ENCODE measurements at places on chromosomes 2 and 18.

DNA sequence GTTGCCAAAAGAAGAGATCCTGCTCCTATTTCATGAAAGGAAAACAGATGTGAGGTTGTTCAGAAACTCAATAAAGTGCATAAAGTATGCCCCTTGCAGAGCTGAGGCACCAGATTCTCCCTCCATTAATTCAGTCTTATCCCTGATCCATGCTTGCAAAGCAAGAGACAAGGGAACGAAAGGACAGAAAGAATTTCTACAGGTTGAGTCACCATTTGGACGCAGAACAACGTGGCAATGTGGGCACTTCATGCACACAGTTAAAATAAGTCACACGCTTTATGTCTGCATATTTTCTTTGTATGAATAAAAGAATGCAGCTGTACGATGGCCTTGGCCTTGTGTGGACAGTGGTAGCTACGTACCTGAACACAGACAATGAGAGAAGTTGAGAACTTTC lies 321.7 kb upstream of the REV1 start:
- H3K27me3 ChIP-seq = no peaks in the 10 kb centered on the region
- no peak for DNase-seq
- H3K36me3 ChIP-seq = no peaks in the 10 kb centered on the region
- no peak overlapping the region for H3K4me3 ChIP-seq
- no peak overlapping the region for H3K27ac ChIP-seq

DNA sequence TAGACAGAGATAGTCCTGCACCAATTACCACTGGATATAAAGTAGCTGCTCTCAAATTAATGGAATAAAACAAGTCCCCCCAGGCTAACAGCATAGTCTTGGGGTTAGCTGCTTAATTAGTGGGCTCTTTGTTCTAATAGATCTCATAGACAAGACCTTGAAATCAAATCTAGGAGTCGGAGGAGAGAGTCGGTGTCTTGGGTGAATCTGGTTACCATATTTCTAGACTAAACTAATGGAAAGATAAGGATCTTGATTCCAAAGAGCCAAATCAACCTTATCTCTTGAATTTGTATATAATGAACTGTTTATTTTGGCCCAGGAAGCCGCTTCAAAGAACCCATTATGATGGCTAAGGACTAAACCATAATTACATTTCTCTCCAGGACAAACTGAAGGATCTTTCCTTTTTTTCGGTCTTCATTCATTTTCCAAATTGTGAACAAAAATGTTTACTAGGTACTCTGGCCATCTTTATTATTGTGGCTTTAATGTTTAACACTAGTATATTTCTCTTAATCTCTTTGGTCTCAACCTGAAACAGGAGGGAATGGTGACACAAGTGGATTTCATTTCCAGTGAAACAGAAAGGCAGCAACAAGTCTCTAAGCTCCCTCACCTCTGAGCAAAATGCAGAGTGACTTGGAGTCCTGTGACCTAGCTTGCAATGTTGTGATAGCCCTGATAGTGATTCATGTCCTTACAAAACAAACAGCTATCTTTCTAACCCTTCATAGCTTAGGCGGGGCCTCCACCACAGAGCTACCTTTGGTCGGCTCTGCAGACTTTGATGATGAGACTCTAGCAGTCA lies 137.9 kb upstream of the PARD3B start:
- no peak overlapping the region for H3K27ac ChIP-seq
- H3K4me3 ChIP-seq = no peak overlapping the region
- no peaks in the 10 kb centered on the region for H3K27me3 ChIP-seq
- H3K36me3 ChIP-seq = no peaks in the 10 kb centered on the region

DNA sequence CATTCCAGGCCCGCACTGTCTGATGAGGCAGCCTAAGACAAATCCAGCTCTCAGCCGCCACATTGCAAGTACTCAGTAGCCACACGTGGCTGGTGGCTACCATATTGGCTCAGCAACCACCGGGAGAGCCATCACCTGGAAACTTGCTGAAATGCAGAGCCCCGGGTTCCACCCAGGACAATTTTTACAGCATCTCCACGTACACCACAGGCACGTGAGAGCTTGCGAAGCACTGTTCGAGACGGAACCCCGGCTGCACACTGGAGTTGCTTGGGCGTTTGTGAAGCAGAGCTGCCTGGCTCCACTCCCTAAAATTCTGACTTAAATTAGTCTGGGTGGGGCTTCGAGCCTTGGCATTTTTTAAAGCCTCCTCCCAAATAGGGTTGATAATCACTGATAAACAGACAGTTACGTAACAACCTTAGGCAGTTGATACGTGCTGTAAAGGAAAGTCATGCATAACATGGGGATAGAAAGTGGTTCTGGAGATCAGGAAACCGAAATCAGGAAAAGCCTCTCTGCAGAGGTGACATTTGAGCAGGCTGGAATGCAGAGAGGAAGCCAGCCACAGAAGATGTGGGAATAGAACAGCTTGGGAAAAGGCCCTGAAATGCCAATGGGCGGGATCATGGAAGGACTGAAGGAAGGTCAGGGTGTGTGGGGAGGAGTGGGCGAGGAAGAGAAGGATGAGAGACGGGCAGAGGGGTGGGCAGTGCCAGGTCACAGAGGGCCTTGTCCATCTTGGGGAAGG lies 6.2 kb downstream of the ASAP2 start:
- no peaks in the 10 kb centered on the region for H3K36me3 ChIP-seq
- H3K27ac ChIP-seq = peak overlapping the region; percentile 60
- H3K27me3 ChIP-seq = no peaks in the 10 kb centered on the region

DNA sequence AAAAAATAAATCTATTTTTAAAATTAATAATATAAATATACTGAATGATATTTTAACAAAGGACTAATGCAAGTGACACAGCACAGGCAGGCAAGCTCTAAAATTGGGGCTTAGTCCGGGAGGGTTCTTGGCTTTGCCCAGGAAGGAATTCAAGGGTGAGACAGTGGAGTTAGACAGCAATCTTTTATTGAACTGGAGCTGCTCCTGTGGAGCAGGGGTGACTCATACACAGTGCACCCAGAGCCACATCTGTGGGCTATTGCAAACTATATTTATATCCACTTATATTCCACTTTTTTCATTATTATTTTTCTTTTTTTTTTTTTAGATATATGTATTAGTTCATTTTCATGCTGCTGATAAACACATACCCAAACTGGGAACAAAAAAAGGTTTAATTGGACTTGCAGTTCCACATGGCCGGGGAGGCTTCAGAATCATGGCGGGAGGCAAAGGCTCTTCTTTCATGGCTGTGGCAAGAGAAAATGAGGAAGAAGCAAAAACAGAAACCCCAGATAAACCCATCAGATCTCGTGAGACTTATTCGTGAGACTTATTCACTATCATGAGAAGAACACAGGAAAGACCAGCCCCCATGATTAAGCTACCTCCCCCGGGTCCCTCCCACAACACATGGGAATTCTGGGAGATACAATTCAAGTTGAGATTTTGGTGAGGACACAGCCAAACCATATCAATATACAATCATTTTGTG lies 437.1 kb downstream of the BCL11A start:
- no peaks in the 10 kb centered on the region for H3K27me3 ChIP-seq
- DNase-seq = no peak
- no peaks in the 10 kb centered on the region for H3K4me1 ChIP-seq
- H3K4me3 ChIP-seq = no peak overlapping the region
- no peak overlapping the region for H3K27ac ChIP-seq

DNA sequence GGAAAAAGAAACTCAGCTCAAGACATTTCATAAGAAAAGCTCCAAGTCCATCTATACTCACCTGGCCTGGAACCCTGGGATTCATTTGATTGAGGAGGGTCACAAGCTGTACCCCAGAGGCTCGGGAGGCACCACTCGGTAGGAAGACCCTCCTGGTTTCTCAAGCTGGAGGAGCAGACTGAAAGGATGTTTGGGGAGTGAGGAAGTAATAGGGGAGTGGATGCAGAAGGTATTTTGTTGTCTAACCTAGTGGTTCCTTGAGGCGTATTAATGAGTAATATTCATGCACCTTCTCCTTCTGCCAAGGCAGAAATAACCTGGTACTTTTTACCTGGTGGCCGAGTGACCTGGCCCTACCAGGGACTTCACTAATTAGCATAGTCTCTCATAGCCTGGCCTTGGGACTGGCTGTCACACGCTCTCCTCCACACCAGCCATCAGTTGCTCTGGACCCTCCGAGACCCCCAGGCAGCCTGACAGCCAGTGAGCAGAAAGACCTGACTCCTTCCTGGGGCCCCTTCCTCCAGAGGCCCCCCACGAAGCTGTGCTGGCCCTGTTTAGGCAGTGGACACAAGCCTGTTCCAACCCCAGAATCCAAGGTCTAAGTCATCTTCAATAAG lies 161.4 kb downstream of the BCL2 start:
- DNase-seq = no peak
- peaks cover 29% of the 10 kb centered on the region for H3K4me1 ChIP-seq

DNA sequence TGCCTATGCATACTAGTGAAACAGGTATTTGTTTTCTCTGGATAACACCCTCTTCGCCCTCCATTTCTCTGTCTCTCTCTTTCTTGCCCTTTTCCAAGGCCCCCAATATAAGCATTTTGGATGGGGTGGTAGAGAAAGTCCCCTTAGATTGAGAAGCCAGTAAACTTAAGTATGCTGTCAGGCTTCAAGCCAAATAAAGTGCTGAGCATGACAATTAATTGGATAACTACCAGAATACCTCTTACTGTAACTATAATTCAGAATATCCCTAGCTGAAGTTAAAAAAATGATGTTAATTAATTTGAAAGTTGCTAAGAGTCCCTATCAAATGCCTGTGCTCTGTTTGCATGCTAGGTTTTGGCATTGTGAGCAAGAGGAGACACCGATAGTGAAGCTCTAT lies 324.8 kb downstream of the PARD3B start:
- no peaks in the 10 kb centered on the region for H3K36me3 ChIP-seq
- no peaks in the 10 kb centered on the region for H3K27me3 ChIP-seq
- H3K27ac ChIP-seq = no peak overlapping the region
- H3K4me1 ChIP-seq = no peaks in the 10 kb centered on the region
- H3K4me3 ChIP-seq = no peak overlapping the region
